ENCODE measurements at places on chromosomes 6 and 20.
A peak's percentile ranks its signal among the peaks of the same experiment; 100 is the strongest.

- DNase-seq, result no peak
Measured at GRCh38 chr6:136510782-136511181, 39.4 kb downstream of the MAP7 start.

DNA sequence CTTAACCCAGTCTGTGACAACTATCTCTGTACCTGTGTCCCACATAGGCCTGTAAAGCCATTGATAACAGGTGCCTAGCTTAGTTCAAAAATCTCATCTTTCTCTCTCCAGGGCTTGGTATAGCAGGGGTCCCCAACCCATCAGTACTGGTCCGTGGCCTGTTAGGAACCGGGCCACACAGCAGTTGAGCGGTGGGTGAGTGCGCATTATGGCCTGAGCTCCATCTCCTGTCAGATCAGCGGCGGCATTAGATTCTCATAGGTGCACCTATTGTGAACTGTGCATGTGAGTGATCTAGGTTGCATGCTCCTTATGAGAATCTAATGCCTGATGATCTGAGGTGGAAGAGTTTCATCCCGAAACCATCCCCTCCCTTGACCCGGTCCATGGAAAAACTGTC, 3.4 kb downstream of the LYRM4 start:
- no peak for DNase-seq

- DNase-seq, result peak; percentile 6
Measured at GRCh38 chr6:95431637-95432228, 145.6 kb upstream of the MANEA start.

GRCh38 chr6:154251116-154251515, 105.5 kb downstream of the IPCEF1 start:
- DNase-seq, result no peak

DNA sequence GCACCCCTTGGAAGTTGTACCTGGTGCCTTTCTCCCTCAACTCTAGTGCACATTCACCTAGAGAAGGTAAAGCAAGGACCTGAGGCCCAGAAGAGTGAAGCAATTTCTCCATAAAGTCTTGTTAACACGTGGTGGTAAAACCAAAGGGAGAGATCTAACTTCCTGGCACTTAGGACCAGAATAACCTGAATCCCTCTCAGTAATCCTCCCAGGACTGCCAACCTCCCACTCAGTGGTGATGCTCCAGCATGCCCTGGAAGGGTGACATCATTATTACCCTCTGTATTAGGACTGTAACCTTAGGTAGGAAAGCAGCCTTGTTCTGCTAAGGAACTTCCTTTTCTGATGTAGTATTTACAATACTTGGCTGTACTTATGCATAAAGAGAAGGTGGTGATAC, 330.6 kb upstream of the MARCKS start:
- no peak for DNase-seq

GRCh38 chr20:14764511-14765369, 427.3 kb upstream of the FLRT3 start:
- no peak for DNase-seq

- DNase-seq, result no peak
Measured at GRCh38 chr6:127186889-127187288, 68.4 kb downstream of the RSPO3 start.

DNA sequence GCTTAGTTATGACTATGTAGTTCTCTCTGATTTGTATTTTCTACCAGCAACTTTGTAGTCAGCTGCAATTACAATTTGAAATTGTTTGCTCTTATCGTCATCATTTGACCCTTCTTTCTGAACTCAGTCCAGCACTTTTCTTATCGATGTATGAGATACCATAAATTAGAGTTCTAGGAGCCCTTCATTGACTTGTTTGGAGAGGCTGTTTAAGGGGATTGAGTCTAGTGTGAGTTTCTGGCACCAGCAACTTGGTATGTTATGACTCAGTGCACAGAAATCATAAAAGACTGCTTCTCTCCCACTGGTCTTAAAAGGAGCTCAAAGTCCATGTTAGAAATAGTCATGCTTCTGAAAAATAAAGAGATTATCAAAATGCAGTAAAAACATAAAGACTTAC, 190.3 kb downstream of the TENT5A start:
- DNase-seq, result peak; percentile 84

GRCh38 chr20:50482396-50482981, 27.7 kb upstream of the PTPN1 start:
- no peak for DNase-seq

DNA sequence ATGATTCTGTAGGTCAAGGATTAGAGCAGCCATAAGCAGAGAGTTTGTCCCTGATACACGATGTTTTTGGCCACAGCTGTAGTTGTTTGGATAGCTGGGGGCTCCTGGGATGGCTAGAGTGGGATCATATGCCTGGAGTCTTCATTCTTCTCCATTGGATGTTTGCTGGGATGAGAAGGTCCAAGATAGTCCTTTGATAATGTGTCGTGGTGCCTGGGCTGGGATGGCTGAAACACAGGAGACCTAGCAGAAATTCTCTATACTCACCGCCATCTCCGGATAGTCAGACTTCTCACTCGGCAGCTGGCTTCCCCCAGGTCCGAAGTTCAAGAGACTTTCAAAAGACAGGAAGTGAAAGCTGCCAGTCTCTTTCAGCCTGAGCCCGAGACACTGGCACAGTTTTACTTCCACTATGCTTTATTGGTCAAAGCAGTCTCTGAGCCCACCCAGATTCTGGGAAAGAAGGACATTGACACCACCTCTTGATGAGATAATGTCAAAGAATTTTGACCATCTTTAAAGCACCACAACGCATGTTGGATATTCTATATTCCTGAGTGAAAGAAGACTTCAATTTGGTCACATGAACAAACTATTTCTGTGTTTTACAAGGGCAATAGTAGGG, 16.0 kb downstream of the MARCKS start:
- DNase-seq, result no peak

DNA sequence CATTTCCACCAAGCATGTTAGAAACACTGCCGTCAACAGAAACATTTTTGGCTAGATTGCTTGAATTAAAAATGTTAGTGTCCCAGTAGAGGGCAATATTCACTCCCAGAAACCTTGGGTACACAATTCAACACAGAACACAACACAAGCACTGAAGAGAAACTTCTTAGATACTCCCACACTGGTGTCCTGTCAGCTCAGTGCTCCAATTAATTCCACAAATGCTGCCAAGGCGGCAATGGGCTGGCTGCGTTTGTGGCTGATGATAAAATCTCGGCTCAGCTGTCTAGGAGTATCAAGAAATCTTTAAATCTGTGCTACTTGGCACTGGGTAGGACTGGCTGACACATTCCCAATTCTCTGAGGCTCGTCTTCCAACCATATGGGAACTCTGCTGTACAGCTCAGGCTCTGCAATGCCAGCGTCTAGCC, 39.3 kb downstream of the BEND3 start:
- DNase-seq, result peak; percentile 29

DNA sequence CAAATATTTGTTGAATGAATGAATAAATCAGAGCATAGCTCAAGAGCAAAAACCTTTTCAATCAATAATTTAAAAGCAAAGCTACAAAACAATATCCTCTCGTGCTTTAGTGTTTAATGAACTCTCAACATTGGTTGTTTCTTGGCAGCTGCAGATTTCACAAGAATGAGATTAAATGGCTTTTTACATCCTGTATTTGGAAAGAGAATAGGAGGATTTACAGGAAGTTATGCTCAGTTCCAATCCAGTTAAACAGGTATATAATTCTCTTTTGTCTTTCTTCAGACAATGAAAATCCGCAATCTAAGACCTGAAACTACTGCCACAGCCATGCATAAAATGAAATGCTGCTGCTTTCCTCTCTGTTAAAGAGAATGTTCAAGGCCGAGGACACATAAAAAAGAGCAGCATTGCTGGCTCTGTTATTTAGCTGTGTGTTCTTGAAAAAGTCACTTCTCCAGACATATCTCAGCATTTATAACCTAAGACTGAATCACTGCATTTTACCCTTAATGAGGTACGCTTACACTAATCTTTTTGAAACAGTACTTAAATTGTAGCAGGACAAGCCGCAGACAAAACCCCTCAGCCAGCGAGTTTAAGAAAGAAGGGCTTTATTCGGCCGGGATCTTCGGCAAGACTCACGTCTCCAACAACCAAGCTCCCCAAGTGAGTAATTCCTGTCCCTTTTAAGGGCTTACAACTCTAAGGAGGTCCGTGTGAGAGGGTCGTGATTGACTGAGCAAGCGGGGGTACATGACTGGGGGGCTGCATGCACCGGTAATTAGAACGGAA, 3.6 kb downstream of the C6orf52 start:
- no peak for DNase-seq

DNA sequence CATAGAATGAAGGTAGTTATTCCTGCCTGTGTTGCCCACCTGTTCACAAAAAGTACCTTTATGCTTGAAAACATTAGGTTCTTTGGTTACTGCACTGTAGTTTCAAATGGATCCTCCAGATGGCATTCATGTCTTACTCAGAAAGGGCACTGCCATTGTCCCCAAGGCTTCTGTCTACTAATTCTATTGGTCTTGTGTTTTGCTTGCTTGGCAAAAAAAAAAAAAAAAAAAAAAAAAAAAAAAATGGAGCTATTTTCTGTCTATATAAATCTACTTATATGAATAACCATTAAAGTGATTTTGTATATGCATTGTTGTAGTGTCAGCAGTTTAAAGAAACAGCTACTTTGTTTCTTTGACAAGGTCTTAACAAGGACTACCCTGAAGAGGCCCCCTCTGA, 12.7 kb upstream of the EFHC1 start:
- peak; percentile 45 for DNase-seq
